ENCODE measurements at places on chromosomes 7 and 10.

DNA sequence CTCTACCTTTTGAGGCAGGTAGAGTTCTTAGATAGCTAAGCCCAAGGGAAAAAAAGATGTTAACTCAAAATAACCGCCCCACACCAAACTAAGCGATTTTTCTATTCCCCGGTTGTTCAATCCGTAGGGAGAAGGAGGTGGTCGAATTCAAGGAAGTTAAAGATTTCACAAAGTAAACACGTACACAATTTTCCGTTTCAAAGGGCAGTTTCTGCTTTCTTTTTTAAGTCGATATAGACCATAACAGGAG lies 842 bp downstream of the KBTBD2 start:
- no peak for DNase-seq

DNA sequence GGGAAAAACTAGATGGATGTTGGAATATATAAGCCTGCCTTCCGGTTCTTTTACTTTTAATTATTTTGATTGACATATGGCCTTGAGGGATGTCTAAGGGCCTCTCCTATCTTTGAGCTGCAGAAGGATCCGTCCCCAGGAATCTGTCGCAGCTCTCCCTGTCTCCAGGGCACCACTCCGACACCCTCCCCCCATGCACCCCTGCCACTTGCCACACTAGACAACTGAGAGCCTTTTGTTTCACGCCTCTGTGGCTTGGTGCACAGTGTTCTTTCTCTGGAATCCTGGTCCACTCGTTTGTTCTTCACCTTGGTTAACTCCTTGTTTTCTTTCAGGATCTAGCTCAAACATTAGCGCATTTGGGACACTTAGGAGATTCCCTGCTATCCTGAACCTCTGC lies 124.1 kb upstream of the EFCAB10 start:
- no peak for DNase-seq

DNA sequence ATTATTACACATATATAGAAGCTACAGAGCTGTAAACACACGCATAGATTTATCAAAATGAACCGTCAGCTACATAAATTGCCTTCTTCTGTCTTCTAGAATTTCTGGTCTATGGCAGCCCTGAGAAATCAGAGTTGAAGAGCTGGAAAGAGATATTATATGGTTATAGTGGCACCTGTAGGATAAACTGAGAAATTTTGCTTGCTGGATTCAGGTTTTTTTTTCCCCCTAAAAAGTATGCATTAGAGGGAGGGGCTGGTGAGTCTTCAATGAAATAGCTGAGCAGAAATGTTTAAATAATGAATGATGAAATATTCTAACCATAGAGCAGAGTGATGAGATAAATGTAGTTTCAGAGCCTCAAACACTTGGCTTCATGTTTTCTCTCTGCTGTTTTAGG lies 78.0 kb upstream of the DYNC1I1 start:
- no peak for DNase-seq

- no peak for DNase-seq
Measured at GRCh38 chr10:118307859-118308258, 34.3 kb downstream of the FAM204A start.

GRCh38 chr7:118372530-118372929 lies 148.0 kb downstream of the ANKRD7 start:
- DNase-seq = no peak

- DNase-seq = no peak
Measured at GRCh38 chr10:5817322-5818047, 4.3 kb upstream of the GDI2 start.

DNA sequence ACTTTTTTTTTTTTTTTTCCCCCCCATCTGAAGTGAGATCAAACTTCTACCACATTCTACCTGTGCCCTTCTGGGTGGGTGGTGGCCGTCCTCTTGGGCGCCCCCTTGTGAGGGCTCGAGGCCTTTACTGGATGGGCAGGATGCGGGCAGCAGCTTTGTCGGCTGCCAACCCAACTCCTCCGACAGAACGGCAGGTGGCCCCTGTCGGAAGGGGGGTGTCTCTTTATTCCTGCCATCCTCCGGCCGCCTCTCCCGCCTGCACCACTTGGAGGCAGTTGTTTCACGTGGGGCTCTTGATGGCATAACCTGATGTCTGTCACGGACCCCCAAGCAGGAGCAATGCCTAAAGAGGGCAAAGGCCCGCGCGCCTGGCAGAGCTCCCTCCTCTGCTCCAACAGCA lies 31.0 kb downstream of the AMZ1 start:
- DNase-seq = no peak

DNA sequence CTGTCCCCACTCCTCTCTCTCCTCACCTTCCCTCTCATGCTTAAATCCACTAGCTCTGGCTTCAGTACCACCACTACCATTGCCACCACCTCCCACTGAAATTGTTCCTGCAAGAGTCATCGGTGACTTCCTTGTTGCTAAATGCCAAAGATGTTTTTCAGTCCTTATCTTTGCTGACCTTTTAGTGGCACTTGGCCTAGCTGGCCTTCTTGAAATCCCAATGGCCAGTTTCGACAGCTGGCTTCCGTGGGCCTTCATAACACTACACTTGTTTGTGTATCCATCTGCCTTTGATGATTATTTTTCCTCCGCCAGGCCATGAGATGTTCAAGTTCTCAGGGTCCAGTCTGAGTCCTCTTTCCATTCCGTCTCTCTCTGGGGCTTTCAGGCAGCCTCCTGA lies 118.2 kb upstream of the NANOS1 start:
- DNase-seq = no peak

GRCh38 chr10:10658172-10658785 lies 359.4 kb upstream of the CELF2 start:
- DNase-seq = no peak

- no peak for DNase-seq
Measured at GRCh38 chr7:33399528-33400213, 270.3 kb downstream of the BBS9 start.

- DNase-seq = no peak
Measured at GRCh38 chr10:118594392-118595063, 920 bp downstream of the PRLHR start.

DNA sequence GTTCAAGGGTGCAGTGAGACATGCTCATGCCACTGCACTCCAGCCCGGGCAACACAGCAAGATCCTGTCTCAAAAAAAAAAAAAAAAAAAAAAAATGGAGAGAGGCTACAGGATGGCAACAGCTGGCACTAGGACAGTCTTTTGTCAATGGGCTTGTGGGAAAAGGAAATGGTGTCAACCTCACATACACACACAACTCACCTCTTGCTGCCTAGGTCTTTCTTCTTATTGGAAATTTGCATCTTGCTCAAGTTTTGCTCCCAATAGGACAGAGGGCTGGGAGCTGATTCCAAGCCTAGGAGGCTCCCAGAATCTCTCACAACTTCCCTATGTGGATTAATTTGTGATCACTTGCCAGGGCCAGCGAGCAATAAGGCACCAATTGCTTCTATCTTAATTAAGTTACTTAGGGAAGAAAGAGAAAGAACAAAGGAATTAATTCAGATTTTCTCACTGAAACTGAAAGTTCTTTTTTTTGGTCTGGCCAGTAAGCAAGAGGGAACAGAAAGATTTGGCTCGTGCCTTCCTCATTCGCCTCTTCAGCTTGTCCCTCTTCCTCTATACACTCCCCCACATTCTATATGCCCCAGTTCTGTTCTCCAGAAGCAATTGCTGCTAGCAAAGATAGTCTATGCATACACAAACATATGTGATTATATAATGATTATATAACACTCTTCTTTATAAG lies 33.8 kb downstream of the MAP3K8 start:
- no peak for DNase-seq

- no peak for DNase-seq
Measured at GRCh38 chr7:85074992-85075391, 111.9 kb downstream of the SEMA3D start.

GRCh38 chr10:54983255-54983654 lies 182.2 kb upstream of the PCDH15 start:
- no peak for DNase-seq

GRCh38 chr10:128474571-128474970 lies 348.3 kb upstream of the MKI67 start:
- DNase-seq = no peak

GRCh38 chr10:75497997-75498883 lies 66.8 kb downstream of the LRMDA start:
- DNase-seq = no peak

DNA sequence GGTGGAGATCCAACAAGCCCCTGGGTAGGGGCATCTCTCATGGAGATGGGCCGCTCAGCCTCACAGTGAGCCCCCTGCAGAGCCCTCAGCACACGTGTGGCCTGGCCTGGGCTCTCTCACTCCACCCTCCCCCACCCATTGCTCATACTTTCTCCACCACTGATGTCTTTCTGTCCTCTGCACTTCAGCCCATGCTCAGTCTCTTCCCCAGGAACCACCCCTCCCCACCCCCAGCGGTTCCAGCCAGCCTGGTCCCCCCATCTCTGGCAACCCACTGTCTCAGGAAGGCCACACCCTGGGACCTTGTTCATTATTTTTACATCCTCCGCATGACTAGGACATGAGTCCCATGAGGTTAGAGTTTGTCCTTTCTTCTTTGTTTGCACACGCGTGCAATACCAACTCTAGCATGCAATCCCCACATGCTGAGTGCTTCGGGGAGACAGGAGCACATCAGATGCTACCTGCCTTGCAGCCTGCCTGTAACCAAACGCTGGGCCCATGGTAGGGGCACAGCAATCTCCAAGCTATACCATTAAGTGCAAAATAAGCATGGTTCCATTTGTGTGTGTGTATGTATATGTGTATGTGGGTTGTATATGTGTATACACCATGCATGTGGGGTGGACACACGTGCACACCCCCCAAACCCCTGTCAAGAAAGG lies 408.4 kb upstream of the FOXK1 start:
- DNase-seq = no peak

DNA sequence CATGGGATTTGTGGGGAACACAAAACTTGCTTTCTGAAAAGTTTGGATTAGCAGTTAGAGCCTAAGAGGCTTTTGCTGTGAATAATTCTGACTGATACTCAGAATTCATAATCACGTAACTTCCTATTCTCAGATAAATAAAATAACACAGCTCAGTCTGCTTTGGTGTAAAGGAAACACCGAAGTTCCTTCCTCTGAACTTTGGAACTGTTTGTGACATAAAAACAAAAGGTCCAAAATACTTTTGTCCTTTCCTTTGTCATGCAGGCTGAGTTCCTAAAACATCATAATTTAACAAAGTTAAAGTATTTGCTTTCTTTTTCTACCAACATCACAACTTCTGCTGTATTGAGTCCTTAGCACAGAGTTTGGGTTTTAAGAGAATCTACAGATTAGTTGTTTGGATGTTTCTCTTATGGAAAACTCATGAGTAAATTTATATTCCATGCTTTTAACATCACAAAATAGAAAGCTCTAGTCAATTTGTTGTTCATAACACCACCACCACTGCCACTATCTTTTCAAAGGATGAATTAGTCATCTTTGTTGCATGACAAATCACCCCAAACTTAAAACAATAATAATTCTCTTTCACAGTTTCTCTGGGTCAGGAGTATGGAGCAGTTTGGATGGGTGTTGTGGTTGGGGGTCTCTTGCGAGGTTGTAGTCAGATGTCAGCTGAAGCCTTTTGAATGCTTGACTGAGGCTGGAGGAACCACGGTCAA lies 123.4 kb downstream of the REEP3 start:
- DNase-seq = no peak

GRCh38 chr7:44308596-44309270 lies 16.7 kb downstream of the CAMK2B start:
- no peak for DNase-seq

DNA sequence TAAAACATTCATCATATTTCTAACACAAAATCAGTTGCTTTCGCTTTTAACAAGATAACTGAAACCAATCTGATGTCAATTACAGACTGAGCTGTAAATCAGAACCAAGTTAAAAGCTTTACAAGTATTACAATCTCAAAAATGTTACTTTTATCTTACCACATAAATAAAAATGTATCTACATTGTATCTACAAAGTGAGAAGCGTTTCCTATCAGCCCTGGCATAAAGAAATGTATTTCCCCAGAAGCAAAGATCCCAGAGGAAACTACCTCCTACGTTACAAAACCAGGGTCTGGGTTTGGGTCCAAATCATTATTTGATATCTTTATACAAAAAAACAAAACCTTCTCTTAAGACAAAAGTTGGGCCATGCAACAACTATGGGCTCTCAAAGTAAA lies 2.6 kb downstream of the SMURF1 start:
- no peak for DNase-seq

DNA sequence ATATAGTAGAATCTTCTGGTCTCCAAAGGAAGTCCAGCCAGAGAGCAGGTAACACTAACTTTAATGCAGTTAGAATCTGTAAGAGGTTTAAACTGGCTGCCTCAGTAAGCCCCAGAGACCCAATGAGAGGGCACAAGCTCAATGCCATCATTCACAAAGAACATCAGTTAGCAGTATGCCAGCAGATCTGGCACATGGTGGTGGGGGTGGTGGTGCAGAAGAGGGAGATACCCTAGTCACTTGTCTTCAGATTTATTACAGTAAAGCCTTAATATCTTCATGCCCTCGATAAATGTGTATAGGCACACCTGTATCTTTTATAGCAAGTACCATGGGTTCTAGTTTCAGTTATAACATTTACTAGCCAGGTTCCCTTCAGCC lies 86.2 kb downstream of the SORBS1 start:
- no peak for DNase-seq

GRCh38 chr10:80405626-80406025 lies 2.7 kb upstream of the PRXL2A start:
- DNase-seq = no peak

GRCh38 chr7:24401628-24402593 lies 117.9 kb downstream of the NPY start:
- DNase-seq = no peak

DNA sequence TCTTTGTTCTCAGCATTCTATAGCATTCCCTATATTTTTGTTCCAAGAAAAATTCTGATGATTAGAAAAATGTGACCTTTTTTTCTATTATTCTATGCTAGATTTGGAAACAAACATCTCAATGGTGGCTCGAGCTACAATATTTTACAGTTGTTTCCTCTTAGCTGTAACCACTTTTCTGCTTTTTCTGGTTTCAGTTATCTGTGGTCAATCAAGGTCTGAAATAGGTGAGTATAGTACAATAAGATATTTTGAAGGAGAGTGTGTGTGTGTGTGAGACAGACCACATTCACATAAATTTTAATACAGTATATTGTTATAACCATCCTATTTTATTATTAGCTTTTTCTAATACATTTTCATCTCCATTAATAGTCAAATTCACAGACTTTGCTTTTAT lies 564.5 kb upstream of the GHITM start:
- DNase-seq = no peak

- DNase-seq = no peak
Measured at GRCh38 chr7:80521809-80522208, 9.9 kb upstream of the GNAT3 start.

- DNase-seq = no peak
Measured at GRCh38 chr10:104505521-104506042, 135.5 kb upstream of the SORCS3 start.

GRCh38 chr10:26946102-26946811 lies 85.5 kb upstream of the ABI1 start:
- no peak for DNase-seq

DNA sequence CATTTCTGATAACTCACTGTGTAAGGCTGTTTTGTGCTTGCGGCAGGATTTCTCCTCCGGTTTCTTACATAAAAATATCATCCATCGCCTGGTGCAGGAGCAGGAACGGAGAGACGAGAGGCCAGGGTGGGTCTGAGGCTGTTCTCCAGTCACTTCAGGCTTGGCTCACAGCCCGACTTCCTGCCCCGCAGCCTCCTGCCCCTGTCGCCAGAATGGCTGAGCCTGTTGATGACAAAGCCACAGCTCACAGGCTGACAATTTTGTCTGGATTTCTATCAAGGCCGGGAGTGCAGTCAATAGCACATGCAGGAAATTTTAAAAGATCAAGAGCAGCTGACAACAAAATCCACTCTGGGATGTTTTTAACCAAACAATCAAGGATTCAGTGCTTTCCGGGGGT lies 229.7 kb upstream of the ZNF32 start:
- no peak for DNase-seq

- no peak for DNase-seq
Measured at GRCh38 chr10:20277820-20278219, 461.6 kb downstream of the PLXDC2 start.
